ENCODE measurements at places on chromosomes 16 and 17. TPM values are rescaled to one million over a fixed set of nuclear protein-coding genes. Genes with fewer than 3 reads are reported as not detected.
A peak's percentile ranks its signal among the peaks of the same experiment; 100 is the strongest.

DNA sequence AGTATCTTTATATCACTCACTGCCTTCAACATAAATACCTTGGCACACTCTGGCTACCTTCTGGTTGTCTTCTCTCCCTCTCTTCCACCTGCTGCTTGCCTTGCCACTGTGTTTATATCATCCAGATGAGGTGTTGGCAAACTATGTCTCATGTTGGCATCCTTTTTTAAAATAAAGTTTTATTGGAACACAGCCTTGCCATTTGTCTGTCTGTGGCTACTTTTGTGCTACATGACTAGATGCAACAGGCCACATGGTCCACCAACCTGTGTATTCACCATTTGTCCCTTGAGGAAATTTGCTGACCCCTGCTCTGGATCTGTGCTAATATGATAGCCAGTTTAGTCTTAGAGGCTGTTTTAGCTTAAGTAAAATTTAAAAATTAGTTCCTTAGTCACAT, 36.8 kb downstream of the NSRP1 start:
- H3K27ac ChIP-seq = no peak overlapping the region
- H3K36me3 ChIP-seq = no peaks in the 10 kb centered on the region
- no peak overlapping the region for H3K4me3 ChIP-seq
- no peaks in the 10 kb centered on the region for H3K27me3 ChIP-seq
- no peak for DNase-seq
- H3K4me1 ChIP-seq = no peaks in the 10 kb centered on the region

DNA sequence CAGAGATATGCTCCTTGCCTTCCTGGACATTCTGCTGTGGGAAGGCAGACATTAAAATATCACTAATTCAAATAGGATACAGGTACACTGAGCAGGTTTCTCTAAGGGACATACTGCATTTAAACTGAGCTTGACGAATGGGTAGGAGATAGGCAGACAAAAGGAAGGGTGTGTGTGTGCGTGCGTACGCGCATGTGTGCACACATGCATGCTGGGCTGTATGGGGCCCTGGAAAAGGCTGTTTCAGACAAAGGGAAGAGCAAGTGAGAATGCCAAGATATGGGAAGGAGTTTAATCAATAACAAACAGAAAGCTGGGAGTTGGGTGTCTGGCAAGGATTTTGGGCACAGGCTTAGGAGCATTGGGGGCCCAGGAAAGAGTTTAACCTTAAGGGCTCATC, 196.2 kb downstream of the PRKCA start:
- H3K36me3 ChIP-seq = no peaks in the 10 kb centered on the region
- no peak overlapping the region for H3K27ac ChIP-seq
- H3K4me1 ChIP-seq = peaks cover 6% of the 10 kb centered on the region
- no peak for DNase-seq
- H3K4me3 ChIP-seq = no peak overlapping the region

- H3K4me1 ChIP-seq = no peaks in the 10 kb centered on the region
- H3K27ac ChIP-seq = no peak overlapping the region
- no peak for DNase-seq
- H3K4me3 ChIP-seq = no peak overlapping the region
- H3K27me3 ChIP-seq = no peaks in the 10 kb centered on the region
Observed at GRCh38 chr16:49330562-49331201, 42.9 kb upstream of the C16orf78 start.

Gene SYNGR3
- not detected for total RNA-seq

DNA sequence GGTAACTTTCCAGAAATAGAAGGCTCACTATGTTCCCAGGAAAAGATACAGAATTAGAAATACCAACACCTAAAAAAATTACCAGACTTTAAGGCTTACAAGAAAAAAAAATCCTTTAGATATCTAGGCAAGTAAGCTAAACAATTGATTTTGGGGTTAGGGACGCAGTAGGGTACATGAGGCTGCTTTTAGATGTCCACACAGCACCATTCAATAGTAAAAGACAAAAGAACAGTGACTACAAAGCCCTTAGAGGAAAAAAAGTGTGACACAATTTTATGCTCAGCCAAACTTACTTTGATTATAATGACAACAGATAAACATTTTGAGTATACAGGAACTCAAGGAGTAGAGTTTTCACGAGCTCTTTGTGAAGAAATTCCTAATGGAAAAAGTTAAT, 29.9 kb downstream of the METTL16 start:
- H3K4me1 ChIP-seq = peaks cover 42% of the 10 kb centered on the region
- H3K36me3 ChIP-seq = peaks cover 6% of the 10 kb centered on the region
- no peak overlapping the region for H3K4me3 ChIP-seq
- DNase-seq = no peak

DNA sequence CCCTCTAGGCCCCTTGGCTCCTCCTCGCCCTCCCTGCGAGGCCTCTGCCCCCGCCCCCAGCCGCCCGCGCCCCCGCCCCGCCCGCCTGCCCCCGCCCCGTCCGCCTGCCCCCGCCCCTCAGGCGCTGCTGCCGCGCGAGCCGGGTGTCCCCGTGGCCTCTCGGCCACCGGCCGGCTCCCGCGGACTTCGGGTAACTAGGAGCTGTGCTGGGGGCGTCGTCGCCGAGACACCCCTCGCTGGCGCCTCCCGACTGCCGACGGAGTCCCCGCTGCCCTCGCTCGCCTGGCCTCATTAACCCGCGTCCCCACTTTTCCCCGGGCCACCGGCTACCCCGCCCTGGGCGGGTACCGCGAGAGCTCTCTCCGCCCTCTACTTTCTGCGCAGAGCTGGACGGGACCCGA, at the start of gene TLCD1:
TSS of gene TLCD1 (minus strand) at position 8 of the 401 bp plus-strand sequence. CDS start 136 bp downstream, outside the sequence.
- peak; percentile 91 for DNase-seq
- H3K4me1 ChIP-seq = peaks cover 77% of the 10 kb centered on the region
- peaks cover 39% of the 10 kb centered on the region for H3K36me3 ChIP-seq
- H3K27me3 ChIP-seq = no peaks in the 10 kb centered on the region
- H3K4me3 ChIP-seq = peak within 1 kb of the TSS; percentile 76
- H3K27ac ChIP-seq = peak within 1 kb of the TSS; percentile 98

- DNase-seq = no peak
- H3K4me3 ChIP-seq = no peak overlapping the region
- no peaks in the 10 kb centered on the region for H3K27me3 ChIP-seq
Observed at GRCh38 chr17:9200699-9201359, 179.5 kb downstream of the NTN1 start.

Gene SLC5A10
- total RNA-seq = not detected

DNA sequence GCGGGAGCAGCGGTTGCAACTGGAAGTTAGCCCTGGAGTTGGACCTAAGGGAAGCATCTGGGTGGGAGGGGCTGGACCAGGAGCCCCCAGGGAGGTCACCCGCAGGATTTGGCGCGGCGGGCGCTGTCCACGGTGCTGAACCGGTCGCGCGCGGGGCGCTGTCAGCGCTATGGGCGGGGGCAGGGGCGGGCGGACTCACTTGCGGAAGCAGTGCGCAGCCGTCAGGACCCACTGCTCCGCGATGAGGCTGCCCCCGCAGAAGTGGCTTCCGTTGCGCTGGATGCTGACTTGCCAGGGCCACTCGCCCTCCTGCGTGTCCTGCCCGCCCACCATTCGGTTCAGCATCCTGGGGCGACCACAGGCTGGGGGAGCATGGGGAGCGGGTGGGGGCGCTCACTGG, 4.5 kb downstream of the PRSS27 start:
- no peaks in the 10 kb centered on the region for H3K36me3 ChIP-seq
- peaks cover 29% of the 10 kb centered on the region for H3K4me1 ChIP-seq
- H3K27ac ChIP-seq = no peak overlapping the region
- peaks cover 9% of the 10 kb centered on the region for H3K27me3 ChIP-seq
- H3K4me3 ChIP-seq = peak overlapping the region; percentile 16

GRCh38 chr16:6853565-6853964, 479.1 kb upstream of the RBFOX1 start:
- no peak overlapping the region for H3K27ac ChIP-seq
- H3K4me1 ChIP-seq = no peaks in the 10 kb centered on the region
- no peak for DNase-seq
- H3K27me3 ChIP-seq = no peaks in the 10 kb centered on the region
- no peak overlapping the region for H3K4me3 ChIP-seq

Gene KRTAP4-9
- total RNA-seq = not detected

Gene SCN4A
- total RNA-seq = not detected

Gene EFNB3
- total RNA-seq = 2.9 TPM

Gene FAM117A
- 6.7 TPM for total RNA-seq

DNA sequence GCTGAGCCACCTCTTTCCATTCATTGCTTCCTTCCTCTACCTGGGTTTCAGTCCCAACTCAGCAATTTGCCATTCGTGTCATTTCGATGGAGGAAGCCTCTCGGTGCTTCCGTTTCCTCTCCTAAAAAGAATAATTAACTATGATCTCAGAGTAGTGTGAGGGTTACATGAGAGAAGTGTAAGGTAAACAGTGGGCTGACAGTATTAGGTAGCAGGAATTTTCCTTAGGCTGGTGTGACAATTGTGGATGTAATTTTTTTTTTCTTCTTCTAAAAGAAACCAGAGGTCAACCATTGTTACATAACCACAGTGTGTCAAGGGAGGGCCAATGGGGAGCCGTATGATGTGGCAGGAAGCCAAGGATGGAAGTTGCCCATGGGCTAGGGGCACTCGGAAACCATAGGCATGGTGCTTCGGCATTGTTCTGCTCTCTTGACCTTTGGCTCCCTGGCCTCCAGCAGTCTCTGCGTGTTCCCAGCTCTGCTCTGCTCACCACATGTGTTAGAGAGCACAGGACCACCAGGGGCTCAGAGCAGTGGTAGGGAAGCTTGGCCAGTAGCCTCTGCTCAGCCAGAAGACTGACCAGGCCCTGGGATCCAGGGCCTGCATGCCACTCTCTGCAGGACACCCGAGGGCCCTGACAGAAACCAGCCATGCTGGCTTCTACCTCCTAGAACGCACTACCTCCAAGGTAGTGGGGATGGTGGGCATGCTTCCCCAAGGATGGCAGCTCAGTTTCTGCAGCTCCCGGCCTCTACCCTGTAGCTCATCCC, 2.0 kb upstream of the TOP2A start:
- no peak overlapping the region for H3K27ac ChIP-seq
- H3K36me3 ChIP-seq = no peaks in the 10 kb centered on the region
- no peaks in the 10 kb centered on the region for H3K27me3 ChIP-seq

Gene SLFN12
- 16.4 TPM for total RNA-seq

DNA sequence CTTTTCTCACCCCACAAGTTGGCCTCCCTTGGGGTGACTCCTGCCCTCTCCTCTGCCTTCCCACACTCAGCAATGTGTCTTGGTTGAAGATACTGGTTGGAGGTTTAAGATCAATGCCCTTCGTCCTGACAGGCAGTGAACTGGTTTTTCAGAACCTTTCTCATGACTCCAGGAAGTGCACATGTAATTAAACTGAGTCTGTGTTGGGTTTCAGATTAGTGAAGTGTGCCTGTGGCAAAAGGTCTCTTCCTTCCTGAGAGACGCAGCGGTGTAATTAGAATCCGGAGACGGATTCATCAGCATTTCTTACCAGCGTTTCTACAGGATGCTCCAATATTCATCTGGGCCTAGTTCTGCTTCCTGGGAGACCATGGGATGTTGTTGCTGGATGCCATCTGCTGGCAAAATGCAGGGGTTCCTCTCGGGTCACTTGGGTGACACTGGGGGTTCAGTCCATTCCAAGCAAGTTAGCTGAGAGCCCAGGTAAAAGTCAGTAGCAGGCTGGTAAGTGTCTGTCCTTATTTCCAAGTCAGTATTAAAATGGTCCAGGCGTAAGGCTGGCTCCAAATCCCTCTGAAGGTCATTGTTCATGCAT, 233.3 kb downstream of the XYLT1 start:
- no peak overlapping the region for H3K27ac ChIP-seq
- no peaks in the 10 kb centered on the region for H3K36me3 ChIP-seq
- no peaks in the 10 kb centered on the region for H3K27me3 ChIP-seq
- H3K4me1 ChIP-seq = no peaks in the 10 kb centered on the region

Gene CASKIN2
- 9.0 TPM for total RNA-seq

GRCh38 chr17:73586275-73586832, 57.9 kb downstream of the SDK2 start:
- H3K4me1 ChIP-seq = no peaks in the 10 kb centered on the region
- no peak for DNase-seq
- H3K36me3 ChIP-seq = no peaks in the 10 kb centered on the region
- no peaks in the 10 kb centered on the region for H3K27me3 ChIP-seq
- no peak overlapping the region for H3K27ac ChIP-seq

GRCh38 chr16:57773655-57774295, 28.5 kb downstream of the KIFC3 start:
- peaks cover 36% of the 10 kb centered on the region for H3K36me3 ChIP-seq
- H3K4me1 ChIP-seq = no peaks in the 10 kb centered on the region
- H3K27me3 ChIP-seq = no peaks in the 10 kb centered on the region
- no peak for DNase-seq
- H3K27ac ChIP-seq = no peak overlapping the region
- no peak overlapping the region for H3K4me3 ChIP-seq

Gene PIPOX
- 3.5 TPM for total RNA-seq

GRCh38 chr17:78979780-78980623, at the start of gene LGALS3BP:
LGALS3BP (minus strand) TSS chr17:78979923; CDS start chr17:78977191, 2,732 bp downstream.
- H3K27me3 ChIP-seq = no peaks in the 10 kb centered on the region
- H3K4me1 ChIP-seq = peaks cover 56% of the 10 kb centered on the region
- peak within 1 kb of the TSS; percentile 88 for H3K27ac ChIP-seq
- peak; percentile 77 for DNase-seq

Gene MYO15B
- total RNA-seq = 515 TPM

DNA sequence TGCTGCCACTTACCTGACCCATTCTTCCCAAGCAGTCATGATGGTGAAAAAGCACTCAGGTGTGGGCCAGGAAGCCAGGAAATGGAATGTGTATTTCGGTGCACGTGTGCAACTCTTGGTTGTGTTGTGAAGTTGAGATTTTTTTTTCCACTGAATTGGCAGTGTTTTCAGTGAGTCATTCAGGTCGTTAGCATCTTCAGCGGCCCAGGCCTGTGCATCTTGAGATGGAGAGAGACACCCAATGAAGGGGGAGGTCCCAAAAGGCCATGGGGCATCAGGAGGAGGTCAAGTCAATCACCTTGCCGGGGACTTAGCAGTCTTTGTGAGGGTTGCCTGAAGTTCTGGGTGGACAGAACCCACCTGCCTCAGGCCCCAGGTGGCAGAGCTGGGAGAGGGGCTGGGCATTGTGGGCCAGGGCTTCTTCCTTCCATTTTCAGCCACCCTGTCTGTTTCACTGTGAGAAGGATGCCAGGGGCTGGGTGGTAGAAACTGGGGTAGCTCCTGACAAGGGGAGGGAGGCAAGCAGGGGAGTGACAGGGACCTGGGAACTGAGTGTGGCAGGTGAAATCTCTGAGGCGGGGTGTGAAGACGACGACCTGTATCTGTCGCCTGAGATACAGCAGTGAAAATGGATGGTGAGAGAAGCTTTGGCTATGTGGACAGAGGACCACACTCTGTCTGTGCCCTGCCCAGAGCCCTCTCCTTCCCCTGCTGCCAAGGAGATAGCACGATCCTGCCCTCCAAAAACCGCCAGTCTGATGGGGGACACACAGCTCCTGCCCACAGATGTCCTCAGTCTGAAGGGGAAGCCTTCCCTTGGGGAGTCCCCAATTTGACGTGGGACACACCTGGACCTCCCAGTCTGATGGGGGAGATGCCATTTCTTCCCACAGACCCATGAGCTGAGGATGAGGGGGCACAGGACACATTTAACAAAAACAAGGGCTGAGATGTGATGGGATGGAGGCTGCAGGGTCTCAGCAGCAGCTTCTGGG, 11.9 kb downstream of the TBKBP1 start:
- H3K4me3 ChIP-seq = no peak overlapping the region
- H3K27me3 ChIP-seq = no peaks in the 10 kb centered on the region
- H3K36me3 ChIP-seq = peaks cover 27% of the 10 kb centered on the region
- no peak overlapping the region for H3K27ac ChIP-seq
- H3K4me1 ChIP-seq = peaks cover 27% of the 10 kb centered on the region
- no peak for DNase-seq

- no peak overlapping the region for H3K4me3 ChIP-seq
- no peak overlapping the region for H3K27ac ChIP-seq
- no peaks in the 10 kb centered on the region for H3K27me3 ChIP-seq
- peak; percentile 82 for DNase-seq
Observed at GRCh38 chr17:1720856-1721386, 3.6 kb upstream of the WDR81 start.
